ENCODE measurements at places on chromosomes 3 and 15.

- no peak for DNase-seq
Observed at GRCh38 chr3:127822041-127822681, at the start of gene MGLL. Gene MGLL (minus strand): TSS chr3:127822515. CDS start chr3:127822318, 197 bp downstream.

GRCh38 chr3:39146611-39147591 lies 6.5 kb downstream of the CSRNP1 start:
- peak; percentile 81 for DNase-seq

DNA sequence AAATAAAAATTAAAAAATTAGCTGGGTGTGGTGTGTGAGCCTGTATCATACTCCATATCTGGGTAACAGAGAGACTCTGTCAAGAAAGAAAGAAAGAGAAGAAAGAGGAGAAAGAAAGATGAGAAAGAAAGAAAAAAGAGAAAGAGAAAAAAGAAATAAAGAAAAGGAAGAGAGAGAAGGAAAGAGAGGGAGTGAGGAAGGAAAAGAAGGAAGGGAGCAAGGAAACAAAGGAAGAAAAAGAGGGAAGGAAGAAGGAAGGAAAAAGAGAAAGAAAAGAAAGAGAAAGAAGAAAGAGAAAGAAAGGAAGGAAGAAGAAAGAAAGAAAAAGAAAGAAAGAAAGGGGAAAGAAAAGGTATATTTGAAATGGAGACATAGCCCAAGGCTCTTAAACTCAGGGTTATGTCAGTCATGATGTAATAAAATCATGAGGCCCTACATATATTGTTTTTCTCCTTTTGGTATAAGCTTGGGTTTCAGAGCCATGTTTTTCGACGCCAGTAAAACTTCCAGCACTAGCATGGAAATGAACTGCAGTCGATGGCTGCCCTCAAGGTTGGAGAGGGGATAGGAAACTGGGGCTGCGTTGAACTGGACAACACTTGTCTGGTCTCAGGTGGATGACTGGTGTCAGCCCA lies 38.0 kb upstream of the RFTN1 start:
- DNase-seq = no peak

DNA sequence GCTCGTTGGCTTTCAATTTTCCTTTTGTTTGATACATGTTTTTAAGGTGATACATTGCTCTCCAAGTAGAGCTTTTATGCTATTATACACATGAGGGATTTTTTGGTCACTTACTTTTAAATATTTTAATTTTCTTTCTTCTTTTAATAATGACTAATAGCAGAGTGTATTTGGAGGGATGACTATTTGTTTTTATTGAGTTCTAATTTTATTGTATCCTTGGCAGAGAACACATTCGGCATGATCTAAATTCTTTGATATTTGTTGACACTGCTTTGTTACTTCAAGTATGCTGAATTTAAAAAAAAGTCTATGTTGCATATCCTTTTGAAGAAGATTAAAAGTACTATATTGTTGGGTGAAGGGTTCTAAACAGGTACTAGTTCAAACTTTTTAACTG lies 149.9 kb upstream of the PDZRN3 start:
- DNase-seq = no peak

DNA sequence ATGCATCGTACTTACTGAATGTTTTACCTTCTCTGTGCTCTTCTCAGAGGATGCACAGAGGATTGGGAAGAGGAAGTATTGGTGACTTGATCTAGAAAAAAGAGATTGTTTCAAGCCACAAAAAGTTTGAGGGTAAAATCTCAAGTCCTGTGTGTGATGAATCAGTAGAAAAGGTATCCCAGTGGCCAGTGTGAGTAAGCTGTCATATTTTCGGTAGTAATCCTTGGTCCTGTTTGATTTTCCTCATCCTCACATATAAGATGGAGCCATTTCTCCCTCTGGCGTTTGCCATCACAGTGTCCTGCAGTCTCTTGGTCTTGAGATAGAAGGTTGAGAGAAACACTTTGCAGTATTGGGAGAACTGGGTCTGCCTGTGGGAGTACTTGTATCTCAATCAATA lies 166.8 kb downstream of the LPP start:
- no peak for DNase-seq

- no peak for DNase-seq
Observed at GRCh38 chr15:92076541-92076940, 223.0 kb downstream of the SLCO3A1 start.

GRCh38 chr3:107578091-107578490 lies 55.3 kb downstream of the BBX start:
- no peak for DNase-seq

DNA sequence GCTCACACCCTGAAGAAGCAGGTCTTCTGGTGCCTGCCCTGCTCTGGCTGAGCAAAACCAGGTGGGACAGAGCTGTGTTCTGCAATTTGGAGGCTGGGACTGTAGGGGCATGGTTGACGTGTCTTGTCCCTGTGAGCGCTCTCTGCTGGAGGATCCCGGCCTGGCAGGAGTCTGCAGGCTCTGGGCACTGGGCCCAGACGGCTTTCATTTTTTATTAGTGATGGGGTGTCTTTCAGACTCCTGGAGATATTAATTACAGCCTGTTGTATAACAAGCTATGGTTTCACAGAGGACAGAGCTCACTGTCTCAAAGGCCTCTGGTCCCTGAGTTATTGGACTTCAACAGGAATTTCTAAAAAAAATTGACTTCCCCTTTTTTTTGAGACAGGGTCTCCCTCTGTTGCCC lies 29.5 kb upstream of the ZNF710 start:
- DNase-seq = peak; percentile 40

- no peak for DNase-seq
Observed at GRCh38 chr3:4060064-4060463, 243.1 kb upstream of the SETMAR start.

- DNase-seq = no peak
Observed at GRCh38 chr15:85417276-85417675, 36.9 kb downstream of the AKAP13 start.

- DNase-seq = no peak
Observed at GRCh38 chr3:57820479-57820878, 64.4 kb downstream of the SLMAP start.

DNA sequence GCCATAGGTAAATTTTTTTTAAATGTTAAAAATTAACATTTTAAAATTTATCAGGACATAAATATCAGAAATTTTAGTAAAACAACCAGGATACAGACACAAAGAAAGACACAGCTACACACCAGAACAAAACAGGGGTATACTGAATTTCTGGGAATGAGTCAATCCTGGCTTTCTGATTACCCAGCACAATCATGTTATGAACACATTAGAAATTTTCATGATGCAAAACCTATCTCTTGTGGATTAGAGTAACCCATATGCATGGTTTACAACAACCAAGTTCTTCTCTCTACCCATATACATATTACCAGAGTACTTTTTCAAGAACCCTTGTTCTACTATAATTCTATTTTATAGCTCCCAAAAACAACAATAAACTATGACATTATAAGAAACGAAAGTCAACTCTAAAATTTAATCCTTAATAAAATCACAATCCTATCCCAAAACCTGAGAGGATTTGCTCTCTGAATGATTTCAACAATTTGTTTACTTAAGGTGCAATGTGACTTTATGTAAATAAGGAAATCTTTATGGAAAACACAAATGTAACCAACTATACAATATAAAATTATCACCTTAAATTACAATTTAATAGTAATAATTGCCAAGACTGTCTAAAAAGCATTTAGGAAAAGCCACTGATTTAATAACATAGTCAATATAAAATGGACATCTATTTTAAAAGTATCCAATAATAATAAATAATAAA lies 184.5 kb downstream of the TBC1D5 start:
- DNase-seq = no peak

- no peak for DNase-seq
Observed at GRCh38 chr3:194326192-194326967, 24.7 kb downstream of the CPN2 start.

GRCh38 chr15:33503681-33504080 lies 192.9 kb downstream of the RYR3 start:
- DNase-seq = no peak

DNA sequence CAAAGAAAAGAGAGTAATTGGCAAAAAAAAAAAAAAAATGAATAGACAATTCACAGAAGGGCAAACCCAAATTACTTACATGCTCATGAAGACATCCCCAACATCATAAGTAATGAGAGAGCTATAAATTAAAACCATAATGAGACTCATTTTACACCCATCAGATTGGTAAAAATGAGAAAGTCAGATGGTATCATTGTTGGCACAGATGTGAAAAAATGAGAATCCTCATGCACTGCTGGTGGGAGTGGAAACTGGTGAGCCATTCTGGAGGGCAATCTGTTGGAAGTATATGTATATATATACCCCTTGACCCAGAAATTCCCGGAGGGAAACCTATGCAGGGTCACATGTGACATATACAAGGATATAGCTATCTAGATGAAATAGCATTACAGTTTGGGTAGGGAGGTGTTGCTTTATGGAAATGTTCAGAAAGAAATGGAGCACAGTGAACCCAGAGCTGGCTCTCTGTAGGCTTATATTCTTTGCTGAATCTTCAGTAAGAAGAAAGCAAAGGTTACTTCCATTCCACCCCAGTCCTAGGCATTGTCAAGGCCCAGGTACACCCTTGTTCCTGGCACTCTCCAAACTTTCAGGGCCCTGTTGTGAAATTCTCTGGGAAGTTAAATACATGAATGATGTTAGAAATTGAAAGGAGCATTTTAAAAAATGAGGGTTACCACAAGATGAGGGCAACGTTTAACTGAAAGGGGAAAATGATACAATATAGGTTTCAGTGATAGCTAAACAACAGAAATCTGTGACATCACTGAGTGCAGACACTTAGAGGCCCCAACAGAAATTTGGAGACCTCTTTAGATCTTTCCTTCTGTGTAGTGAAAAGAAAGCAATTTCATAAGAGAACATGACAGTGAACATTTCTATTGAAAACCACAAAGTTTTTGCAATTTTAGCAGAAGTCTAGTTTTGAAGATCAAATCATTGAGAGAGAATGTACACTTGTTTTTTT lies 132.7 kb upstream of the TPRG1 start:
- DNase-seq = no peak

- no peak for DNase-seq
Observed at GRCh38 chr3:81958972-81959640, 197.7 kb upstream of the GBE1 start.

- DNase-seq = no peak
Observed at GRCh38 chr3:169082634-169083033, 580.9 kb downstream of the MECOM start.

GRCh38 chr15:36495456-36495991 lies 83.9 kb upstream of the CDIN1 start:
- no peak for DNase-seq

DNA sequence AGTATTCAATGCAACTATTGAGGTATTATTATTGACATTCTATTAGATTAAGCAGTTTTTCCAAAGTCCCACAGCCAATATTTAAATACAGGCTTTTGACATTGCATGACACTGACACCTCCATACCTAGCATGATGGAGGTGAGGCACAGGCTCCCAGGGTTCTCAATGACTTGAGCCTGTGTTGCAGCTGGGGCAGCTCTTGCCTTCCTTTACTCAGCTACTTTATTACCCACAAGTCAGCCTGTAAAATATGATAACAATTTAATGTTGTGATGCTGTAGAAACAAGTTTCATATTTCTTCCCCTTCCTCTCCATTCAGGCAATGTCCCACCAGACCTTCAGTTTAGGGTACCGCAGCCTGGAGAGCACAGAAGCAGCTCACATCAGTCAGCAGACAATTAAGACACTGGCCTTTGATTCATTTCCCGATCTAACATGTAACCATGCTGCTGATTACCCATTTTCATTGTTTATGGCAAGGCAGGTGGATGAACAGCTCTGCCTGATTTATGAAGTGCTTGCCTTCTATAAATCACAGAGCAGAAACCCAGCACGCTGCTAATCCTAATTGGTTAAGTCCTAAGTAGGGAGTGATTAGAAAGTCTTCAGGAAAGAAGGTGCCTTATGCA lies 826.1 kb downstream of the AGBL1 start:
- no peak for DNase-seq

- DNase-seq = no peak
Observed at GRCh38 chr3:152656214-152656971, 178.5 kb upstream of the P2RY1 start.

- DNase-seq = no peak
Observed at GRCh38 chr3:160480931-160481330, 31.3 kb upstream of the TRIM59 start.

DNA sequence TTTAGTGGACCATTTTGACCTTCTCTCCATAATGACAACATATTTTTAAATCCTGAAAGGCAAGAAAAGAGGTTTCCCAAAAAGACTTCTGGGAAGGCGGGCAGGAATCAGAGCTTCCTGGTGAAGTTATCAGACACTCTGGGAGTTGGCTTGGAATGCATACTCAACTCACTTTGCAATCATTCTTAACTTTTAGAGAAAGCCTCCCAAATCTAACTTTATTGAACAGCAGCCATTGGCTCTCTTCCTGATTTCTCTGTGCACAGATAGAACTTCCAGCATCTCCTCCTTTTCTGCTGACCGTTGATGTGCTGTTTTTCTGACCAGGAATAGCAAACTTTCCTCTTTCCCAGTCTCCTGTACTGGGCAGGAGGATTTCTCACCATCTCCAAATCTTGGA lies 44.6 kb downstream of the PLCL2 start:
- no peak for DNase-seq

- DNase-seq = peak; percentile 18
Observed at GRCh38 chr3:100665230-100665629, 44.1 kb upstream of the TFG start.

- no peak for DNase-seq
Observed at GRCh38 chr15:31102039-31102321, 455 bp upstream of the TRPM1 start.

DNA sequence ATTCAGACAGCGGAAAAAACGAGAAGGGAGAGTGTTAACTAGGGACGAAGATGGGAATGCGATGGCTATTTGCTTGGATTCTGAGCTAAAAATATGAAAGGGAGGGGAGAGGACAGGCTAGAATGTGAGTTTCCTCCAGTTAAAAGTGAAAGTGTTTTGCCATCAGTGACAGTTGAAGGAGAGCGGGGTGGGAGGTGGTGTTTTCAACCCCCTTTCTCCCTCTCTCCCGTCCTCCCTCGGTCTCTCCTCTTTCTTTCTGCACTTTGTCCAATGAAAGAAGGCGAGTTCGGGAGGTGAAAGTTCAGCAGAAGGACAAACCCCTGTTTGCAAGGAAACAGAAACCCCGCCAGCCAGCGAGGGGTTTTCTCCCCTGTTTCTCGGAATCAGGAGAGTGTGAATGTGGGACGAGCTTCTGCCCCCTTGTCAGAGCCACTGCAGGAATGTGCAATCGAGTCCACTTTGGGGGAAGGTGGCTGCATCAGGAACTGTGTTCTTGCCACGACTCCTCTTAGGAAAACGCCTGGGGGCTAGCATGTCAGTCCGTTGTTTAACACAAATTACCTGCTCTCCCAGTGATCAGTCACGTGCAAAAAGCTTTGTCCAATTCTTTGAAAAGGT lies 975 bp upstream of the FOXP1 start:
- DNase-seq = peak; percentile 30

GRCh38 chr3:182198345-182198744 lies 486.6 kb downstream of the SOX2 start:
- DNase-seq = no peak

DNA sequence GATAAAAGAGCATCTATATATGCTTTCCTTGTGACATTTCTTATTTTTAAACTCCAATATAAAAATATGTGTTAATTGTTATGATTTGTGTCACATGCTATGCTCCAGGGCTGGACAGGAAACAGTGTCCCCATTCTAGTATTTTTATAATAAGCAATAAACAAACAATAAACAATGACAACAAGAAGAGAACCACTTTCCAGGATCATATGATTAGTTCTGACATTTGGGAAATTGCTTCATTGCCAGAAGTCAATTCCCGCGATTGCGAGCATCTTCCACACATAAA lies 260.9 kb downstream of the FHIT start:
- DNase-seq = no peak

All from activated CD8-positive, alpha-beta memory T cell treated with anti-CD3 and anti-CD28 coated beads, Interleukin-2, amount 50 U/mL, for 4 hours (primary cell).